ENCODE measurements at places on chromosomes 16 and 17.

GRCh38 chr16:25018972-25019617, 3.9 kb upstream of the ARHGAP17 start:
- peak; percentile 57 for DNase-seq

DNA sequence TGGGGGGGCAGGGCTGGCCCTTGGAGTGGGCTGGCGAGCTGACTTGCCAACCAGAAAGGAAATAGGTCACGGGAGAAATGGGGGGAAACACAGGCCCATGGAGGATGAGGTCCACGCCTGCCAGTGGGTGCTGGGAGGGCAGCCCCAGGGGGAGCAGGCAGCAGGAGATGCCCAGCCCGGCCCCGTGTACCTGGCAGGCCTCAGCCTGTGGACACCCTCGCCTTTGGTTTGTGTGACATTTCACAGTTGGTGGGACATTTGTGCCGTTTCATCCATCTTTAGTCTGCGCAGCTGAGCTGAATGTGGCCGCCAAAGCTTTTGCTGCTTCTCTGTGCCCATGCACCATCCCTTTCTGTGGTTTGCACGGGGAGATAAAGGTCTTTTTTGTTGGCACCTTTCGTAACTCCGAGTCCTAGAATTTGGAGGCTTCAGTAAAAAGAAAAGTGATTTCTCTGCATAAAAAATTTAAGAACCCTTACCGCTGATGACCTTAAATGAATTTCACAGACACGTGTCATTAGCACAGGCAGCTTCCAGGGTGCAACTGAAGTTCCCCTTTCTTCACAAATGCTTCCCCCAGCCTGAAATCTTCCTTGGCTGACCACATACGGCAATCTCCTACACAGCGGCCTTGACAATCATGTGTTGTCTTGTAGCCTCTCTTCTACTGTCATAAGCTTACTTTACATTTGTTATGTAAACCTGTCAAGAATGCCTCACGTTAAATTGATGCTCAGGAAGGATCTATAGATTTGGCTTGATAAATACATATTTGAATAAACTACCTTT, 193.6 kb downstream of the RPTOR start:
- peak; percentile 28 for DNase-seq

- no peak for DNase-seq
Observed at GRCh38 chr17:40479754-40480480, 21.5 kb downstream of the TNS4 start.

DNA sequence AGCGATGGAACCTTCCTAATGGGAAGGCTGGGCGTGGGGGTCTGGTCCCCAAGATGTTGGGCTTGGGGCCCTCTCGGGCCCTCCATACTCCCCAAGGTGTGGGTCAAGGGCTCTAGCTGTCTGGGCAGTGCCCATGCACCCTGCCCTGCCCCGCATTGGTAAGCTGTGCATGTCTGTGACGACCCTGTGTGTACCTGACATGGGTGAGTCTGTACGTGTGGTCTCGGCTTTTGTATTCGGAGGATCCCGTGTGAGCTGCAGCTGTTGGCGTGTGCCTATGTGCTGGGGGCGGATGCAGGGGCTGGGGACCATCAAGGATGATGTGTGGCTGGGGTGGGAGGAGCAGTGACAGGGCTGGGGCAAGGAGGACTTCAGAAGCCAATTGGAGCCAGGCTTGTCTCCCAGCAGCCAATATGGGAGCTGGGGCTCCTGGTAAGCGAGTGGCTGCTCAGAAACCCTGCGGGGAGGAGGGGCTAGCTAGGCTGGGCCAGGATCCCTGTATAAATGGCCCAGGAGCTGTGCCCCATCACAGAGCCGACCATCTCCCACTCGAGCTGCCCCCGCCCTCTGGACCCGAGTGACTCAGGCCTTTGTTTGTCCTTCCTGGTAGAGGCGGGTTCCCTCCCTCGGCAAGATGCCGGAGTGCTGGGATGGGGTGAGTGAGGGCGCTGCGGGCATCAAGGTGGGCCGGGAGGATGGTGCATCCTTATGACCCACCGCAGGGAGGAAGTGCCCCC, at the start of gene NDRG4:
TSS of gene NDRG4 (plus strand) at position 529 of the 737 bp plus-strand sequence. CDS start at position 635, 106 bp downstream.
- peak; percentile 13 for DNase-seq

- DNase-seq = no peak
Observed at GRCh38 chr16:49860593-49860992, 4.7 kb upstream of the ZNF423 start.

DNA sequence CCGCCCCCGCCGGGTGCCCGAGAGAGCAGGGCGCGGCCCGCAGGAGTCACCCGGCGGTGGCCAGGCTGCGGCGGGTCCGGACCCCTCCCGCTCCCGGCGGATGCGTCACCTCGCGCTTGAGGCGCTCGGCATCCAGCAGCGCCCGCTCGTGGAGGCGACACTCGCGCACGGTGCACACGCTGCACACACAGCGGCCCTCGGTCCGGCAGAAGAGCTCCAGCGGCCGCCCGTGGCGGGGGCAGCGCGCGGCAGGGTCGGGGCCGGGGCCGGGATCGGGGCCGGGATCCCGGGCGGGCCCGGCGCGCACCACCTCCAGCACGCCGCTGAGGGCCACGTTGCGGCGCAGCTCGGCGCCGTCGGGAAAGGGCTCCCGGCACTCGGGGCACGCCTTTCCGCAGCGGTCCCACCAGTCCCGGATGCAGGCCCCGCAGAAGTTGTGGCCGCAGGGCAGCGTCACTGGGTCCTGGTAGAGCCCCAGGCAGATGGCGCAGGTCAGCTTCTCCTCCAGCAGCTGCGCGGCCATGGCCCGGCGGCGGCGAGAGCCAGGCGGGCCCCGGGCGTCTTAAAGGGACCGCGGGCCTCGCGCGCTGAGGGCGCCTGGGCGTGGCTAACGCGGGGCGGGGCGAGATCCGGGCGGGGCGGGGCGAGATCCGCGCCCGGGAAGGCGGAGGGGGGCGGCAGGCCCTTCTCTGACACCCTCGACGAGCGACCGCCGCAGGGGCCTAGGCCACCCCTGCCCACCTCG, at the start of gene TRIM65:
TSS of gene TRIM65 (minus strand) at position 537 of the 745 bp plus-strand sequence. CDS start at position 523, 14 bp downstream.
- DNase-seq = peak; percentile 88

- peak; percentile 44 for DNase-seq
Observed at GRCh38 chr17:64736804-64737492, 74.8 kb upstream of the SMURF2 start.

GRCh38 chr17:17650959-17651358, 30.3 kb upstream of the RAI1 start:
- no peak for DNase-seq

DNA sequence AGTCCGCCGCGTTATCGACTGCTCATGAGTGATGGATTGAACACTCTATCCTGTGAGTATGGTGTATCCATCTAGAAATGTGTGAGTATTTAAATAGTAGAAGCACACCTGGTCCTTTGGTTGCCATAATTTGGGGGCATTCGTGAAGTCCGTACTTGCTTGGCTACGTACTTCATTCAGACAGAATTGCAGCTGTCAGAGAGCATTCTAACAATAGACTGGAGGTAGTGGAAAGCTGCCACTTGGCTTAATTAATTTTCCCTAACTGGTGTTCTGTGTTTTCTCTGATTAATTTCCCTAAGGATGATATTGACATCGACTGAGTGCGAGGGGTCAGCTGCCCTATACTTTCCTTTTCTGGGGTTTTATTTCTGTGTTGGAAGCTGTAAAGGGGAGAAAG, 14.1 kb downstream of the RPA1 start:
- no peak for DNase-seq

- DNase-seq = no peak
Observed at GRCh38 chr17:2751491-2751890, 2.0 kb upstream of the CCDC92B start.

- DNase-seq = no peak
Observed at GRCh38 chr17:50611634-50612033, 23.0 kb upstream of the ABCC3 start.

GRCh38 chr16:10577305-10578202, 2.8 kb downstream of the EMP2 start:
- DNase-seq = no peak

GRCh38 chr17:80604670-80605010, 60.0 kb downstream of the RPTOR start:
- DNase-seq = no peak

- DNase-seq = no peak
Observed at GRCh38 chr17:81999976-82000802, 22.5 kb downstream of the CENPX start.

- no peak for DNase-seq
Observed at GRCh38 chr16:23403547-23403946, 49.4 kb downstream of the COG7 start.

GRCh38 chr16:70522216-70523075, 908 bp downstream of the COG4 start:
- no peak for DNase-seq

DNA sequence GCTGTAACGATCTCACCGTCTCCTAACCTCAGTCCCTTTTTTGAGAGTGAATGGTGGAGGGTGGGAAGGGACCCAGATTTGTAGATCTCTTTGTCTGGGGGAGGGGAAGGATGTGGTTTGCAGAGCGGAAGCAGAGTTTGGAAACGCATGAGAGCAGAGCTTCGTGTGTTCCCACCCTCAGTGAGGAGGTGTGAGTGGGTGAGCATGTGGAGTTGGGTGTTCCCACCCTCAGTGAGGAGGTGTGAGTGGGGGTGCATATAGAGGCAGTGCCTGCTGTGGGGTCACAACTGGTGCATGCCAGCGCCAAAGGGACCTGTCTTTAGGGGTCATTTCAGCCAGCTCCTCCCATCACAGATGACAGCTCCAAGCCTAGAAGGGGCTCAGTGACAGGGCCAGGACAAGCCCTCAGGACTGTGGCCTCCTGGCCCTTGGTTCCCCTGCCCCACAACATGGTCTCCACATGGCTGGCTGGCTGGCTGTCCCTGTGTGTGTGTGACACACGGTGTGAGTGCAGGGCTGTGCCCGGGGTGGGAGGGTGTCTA, 1.8 kb upstream of the CISD3 start:
- peak; percentile 50 for DNase-seq

- no peak for DNase-seq
Observed at GRCh38 chr17:18121144-18121910, 12.8 kb downstream of the MYO15A start.

- DNase-seq = no peak
Observed at GRCh38 chr17:9916108-9916507, 11.0 kb upstream of the RCVRN start.

DNA sequence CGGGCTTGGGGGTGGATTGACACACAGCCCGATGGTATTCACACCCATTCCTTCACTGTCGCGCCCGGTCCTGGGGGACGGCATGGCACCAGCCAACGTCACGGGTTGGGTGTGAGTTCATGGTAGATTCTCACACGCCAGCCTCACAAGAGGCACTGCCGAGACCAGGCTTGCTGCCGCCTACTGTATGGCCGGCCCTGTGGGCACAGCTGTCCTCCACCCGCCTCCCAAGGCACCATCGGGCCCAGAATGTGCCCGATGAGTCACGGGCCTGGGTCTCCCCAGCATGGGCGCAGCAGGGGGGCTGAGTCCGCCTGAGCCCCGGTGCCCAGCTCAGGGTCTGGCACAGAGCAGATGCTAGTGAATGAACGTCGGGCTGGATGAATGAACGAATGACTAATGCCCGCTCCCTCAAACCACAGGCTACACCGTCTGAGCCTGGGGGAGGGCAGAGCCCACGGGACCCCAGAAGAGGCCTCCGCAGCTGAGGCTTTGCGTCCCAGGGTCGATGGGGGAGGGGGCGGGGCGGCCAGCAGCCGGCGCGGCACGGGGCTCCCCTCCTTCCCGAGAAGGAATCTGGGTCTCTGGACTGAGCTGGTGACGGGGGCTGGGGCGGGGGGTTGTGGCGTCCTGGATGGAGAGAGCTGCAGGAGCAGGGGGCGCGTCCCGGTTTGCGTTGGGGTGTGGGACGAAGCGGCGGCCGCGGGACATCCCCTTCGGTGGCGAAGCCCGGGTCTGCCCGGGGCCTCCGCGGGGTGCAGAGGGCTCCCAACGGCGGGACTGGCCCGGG, 829 bp downstream of the PITPNM3 start:
- DNase-seq = no peak

DNA sequence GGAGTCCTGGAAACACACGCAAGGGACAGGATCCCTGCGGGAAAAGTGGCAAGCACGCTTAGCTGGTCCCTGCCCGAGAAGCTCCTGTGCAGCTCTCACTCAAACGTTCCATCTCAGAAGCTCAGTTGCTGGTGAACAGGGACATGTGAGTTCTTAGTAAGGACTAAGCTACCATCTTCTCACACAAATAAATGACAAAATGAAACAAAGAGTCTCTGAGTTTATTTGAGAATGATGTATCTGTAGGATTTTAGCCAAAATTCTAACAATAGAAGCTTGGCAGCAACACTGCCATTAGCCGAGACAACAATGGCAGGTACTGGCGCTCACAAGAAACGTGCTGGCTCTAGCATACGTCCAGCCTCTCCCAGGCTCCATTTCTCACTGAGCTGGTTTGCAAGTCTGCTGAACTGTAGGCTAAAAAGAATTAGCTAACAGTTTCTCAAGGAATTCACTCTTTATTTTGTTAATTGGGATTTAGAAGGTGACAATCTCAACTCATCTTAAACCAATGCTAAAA, 90.2 kb downstream of the VPS53 start:
- DNase-seq = no peak

DNA sequence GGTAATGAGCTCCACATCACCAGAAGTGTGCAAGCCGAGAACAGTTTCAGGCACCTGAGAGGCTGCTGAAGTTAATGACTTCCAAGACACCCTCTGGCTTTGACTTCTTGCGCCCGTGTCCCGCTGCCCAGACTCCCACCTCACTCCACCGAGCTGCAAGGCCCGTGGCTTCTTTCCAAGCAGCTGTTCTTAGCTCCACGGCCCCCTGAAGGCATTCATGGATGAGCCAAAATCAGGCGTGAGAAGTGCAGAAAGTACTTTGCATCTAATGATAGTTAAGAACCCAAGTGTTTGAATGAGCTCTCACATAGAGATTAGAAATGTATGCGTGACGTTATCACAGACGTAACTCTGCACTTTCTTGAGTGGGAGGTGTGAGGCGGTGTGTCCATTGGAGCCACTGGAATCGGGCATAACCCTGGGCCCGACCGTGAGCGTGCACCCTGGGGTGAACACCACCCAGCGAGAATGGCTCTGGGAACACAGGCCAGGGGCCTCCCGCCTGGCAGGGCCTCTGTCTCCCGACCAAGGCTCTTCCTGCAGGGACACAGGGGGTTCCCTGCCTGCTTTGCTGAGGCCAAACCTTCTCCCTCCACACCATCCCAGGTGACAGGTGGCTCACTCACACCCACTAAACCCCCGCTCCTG, 11.0 kb downstream of the NPTX1 start:
- no peak for DNase-seq

- DNase-seq = peak; percentile 93
Observed at GRCh38 chr17:8628609-8629169, 1.8 kb downstream of the MYH10 start.

DNA sequence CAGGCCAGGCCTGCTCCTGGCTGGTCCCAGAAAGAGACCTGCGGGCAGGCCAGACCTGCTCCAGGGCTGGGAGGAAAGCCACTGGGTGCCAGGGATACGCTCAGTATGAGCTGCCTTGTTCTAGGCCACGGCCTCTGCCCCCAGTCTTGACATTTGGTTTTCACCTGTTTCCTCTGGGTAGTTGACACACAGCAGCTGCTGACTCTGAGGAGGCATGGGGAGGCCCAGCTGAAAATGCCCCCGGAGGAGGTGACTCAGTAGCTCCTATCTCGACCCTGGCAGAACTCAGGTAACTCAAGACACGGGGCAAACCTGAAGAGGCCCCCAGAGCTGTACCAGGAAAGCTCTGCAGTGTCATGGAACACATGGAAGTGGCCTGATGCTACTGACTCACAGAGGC, 13.9 kb upstream of the ADGRG1 start:
- no peak for DNase-seq
